Lung (tissue), 17 donors: ENCODE measurements at places on chromosomes 6 and 20.

DNA sequence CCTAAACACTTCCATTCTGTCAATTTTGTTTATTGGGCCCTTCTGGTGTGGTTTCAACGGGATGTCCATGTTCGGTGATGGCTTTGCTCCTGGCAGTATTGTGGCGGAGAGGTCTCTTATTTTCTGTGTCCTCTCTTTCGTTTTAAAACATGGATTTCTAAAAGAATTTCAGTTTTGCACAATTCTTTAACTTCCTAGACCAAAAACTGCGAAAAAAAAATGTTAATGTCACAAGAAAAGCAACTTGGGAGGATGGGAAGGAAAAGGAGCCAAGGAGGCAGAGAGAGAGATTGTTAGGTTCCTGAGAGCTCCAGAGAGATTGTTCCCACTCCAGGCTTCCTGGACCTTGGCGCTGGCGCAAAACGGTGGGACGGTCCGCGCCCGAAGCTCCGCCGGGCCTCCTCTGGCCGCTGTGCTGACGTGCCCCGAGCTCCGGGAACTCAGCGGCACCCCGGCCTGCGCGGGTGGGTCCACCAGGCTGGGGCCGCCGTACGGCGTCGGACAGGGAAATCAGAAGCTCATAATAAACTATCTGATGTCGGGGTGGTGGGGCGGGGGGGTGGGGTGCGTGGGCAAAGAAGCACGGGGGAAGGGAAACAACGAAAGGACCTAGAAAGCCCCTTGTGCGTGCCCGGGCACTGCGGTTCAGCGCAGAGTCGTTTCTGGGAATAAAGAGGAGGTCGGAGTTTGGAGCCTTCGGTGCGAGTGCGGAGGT is 951 bp upstream of the OLIG3 start:
- peak; percentile 64 for DNase-seq

DNA sequence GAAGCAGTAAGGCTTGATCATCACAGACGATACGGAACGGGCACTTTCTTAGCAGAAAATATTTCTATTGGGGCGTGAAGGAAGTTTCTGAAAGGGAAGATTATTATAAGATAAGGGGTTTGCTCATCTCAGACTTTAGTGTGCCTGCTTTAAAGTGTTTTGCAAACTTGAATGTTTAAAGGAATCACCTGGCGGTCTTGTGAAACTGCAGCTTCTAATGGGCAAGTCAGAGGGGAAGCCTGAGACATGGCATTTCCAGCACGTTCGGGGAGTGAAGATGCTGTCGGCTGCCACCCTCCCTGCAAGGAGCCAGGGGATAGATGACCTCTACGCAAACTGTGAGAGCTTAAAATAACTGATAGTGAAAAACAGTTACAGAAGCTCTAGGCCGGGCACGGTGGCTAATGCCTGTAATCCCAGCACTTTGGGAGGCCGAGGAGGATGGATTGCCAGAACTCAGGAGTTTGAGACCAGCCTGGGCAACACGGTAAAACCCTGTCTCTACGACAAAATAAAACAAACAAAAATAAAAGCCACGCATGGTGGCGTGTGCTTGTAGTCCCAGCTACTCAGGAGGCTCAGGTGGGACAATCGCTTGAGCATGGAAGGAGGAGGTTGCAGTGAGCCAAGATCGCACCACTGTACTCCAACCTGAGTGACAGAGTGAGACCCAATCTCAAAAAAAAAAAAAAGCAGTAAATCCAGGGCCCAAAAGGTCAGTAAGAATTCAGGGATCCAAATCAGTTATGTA is 2.3 kb upstream of the KIF16B start:
- no peak for DNase-seq

DNA sequence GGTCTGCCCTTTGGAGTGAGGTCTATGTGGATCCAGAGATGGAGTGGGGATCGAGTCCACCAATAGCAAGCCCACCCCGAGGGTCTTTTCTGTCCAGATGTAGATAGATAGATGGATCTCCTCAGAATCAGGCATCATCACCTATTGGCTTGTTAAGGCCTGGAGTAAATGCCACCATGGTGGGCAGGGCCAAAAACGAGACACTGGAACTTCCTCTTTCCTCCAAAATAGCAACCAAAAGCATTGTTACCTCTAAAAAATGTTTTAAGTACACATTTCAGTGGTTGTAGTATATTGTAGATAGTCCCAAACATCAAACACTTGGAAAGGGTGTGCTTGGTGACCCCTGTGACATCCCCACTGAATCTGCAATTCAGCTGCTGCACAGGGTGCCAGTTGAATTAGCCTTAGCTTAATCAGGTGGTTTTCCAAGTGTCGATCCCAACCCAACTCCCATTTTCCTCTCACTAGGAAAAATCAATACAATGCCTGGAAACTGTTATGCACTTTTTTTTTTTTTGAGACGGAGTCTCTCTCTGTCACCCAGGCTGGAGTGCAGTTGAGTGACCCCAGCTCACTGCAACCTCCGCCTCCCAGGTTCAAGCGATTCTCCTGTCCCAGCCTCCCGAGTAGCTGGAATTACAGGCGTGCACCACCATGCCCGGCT is 35.0 kb upstream of the NELFCD start:
- DNase-seq: no peak

DNA sequence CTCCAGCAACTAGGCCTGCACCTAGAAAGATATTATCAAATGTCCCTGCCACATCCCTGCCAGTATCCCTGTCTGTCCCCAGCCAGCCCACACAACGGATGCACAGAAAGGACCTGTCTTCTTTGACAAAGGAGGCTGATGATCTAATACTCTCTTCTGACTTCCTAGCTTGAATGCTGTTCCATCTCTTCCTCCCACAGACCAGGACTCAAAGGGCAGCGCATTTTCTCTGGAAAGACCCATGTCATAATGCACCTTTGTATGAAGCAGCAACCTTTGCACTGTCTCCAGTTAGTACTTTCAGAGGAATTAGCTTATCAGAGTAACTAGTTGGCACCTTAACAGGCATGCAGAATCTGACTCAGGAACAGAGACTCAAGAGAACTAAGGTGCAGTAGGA is 53.3 kb upstream of the TAF8 start:
- DNase-seq: no peak

- no peak for DNase-seq
These were observed 22.5 kb upstream of the IRAK1BP1 start for GRCh38 chr6:78844899-78845298.

DNA sequence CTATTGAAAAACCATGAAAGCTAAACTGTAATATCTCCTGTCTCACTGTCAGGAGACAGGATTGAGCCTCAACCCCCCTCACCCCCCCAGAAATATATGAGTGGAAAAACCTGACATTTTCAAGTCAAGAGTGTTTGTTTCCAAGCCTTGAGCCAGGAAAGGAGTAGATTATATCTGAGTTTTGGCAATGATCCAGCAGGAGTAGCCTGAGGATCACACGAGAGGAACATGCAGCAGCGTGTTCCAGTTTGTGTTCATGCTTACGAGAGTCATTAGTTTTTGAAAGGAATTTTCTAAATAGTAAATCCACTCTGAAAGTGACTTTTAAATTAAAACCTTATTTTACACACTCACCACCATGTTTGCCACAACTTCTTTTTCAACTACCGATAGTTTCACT is 15.8 kb downstream of the IL22RA2 start:
- DNase-seq: peak; percentile 60
